Fibroblast of skin of back (primary cell): ENCODE measurements at places on chromosomes 4 and X.

GRCh38 chr4:4990857-4991540 is 28.3 kb downstream of the CYTL1 start:
- DNase-seq, result peak; percentile 82

DNA sequence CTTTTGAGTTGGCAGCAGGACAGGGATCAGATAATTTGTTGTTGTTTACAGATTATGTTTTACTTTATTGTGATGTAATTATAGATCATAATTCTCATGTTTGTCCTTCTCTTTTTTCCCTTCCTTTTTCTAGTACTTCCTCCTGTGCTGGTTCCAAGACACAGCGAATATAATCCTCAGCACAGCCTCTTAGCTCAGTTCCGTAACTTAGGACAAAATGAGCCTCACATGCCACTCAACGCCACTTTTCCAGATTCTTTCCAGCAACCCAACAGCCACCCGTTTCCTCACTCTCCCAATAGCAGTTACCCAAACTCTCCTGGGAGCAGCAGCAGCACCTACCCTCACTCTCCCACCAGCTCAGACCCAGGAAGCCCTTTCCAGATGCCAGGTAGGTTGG is 58.0 kb downstream of the SMAD1 start:
- no peak for DNase-seq

GRCh38 chr4:152117520-152117919 is 356.7 kb upstream of the GATB start:
- no peak for DNase-seq

DNA sequence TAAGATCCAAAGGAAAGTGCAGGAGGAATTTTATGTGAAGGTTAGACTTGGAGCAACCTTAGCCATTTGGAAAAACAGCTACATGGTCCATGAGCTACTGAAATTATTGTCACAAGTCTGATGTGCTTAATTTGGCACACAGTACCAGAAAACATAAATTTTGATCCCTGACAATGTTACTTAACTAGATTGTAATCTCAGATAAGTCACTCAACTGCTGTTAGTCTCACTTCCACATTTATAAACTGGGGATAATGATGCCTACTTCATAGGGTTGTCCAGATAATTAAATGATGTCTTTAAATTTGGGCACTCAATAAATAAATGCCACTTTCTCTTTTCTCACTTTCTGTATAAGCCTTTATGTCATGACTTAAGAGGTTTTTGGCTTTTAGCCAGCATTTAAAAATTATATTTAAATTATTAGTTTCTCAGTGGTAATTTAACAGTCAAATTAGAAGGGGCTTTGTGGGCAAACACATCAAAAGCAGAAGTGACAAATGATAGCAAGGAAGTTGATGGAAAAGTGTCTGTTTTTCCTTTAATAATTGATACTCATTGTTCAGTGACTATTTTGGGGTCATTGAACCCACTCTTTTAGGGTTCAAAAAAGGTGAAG is 58.3 kb downstream of the PAQR3 start:
- no peak for DNase-seq

GRCh38 chr4:83317671-83318070 is 17.0 kb downstream of the HPSE start:
- no peak for DNase-seq

DNA sequence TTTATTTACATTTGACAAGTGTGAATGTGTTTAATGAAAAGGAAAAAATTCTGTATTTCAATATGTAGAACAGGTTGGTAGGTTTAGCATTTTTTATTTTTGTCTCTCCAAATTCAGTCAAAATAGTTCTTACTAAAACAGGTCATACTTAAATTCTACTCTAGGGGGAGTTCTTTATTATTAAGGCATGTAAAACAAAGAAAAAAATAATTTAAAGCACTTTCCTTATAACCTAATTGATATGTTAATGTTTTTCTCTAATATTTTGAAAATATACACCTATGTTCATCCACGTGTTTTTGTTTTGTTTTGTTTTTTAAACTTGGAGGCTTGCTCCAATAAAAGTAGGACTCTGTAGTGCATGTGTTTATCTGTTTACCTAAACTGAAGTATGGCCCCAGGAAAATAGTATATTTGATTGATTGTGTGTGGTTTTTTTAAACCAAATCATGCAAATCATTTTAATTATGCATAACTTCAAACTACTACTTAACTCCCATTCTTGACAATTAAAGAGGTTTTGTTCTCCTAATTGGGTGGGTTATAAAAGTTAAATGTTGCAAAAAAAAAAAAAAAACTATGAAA is 562.7 kb downstream of the RPA4 start:
- peak; percentile 1 for DNase-seq

- DNase-seq, result peak; percentile 67
Measured at GRCh38 chr4:182642831-182643230, 274.4 kb downstream of the DCTD start.

GRCh38 chrX:54178100-54178940 is 4.7 kb downstream of the FAM120C start:
- peak; percentile 86 for DNase-seq

DNA sequence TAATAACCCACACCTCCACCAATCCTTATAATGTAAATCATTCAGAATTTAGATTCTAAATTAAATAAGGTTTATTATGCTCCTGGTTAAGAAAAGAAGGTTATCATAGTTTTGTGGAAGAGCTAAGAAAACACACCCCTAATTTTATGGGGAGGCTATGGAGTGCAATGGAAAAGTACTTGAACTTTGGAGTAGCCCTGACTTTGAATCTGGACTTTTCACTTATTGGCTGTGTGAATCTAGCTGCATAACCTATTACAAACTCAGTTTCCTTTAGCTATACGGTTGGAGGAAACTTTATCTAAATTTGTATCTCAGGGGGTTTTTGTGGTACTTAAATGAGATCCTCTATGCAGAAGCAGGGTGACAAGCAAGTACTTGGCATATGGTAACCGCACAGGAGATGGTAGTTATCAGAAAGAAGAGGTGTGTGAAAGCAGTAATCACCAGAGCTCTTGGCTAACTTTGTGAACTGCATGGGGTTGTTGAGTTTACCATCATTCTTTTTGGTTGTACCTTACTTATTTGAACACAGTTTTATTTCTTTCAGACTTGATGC is 143.1 kb downstream of the SHROOM3 start:
- DNase-seq, result no peak

GRCh38 chr4:13928214-13928613 is 300.7 kb upstream of the BOD1L1 start:
- DNase-seq, result no peak

DNA sequence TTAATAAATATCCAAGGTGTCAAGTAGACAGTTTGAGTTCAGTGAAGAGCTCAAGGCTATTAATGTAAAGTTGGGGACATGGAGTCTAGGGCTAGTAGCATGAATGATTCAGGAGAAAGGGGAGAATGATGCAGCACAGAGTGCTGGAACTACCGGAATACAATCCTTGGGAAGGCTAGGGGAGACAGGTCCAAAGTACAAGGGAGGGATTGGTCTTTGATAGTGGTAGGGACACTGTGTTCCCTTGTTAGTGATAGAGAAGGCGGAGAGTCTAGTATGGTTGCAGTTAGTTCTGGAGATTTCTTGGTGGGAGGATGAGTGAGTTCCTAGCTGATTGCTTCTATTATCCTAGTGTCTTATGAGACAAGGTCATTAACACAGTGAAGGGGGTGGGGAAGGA is 8.7 kb downstream of the GCNA start:
- no peak for DNase-seq

DNA sequence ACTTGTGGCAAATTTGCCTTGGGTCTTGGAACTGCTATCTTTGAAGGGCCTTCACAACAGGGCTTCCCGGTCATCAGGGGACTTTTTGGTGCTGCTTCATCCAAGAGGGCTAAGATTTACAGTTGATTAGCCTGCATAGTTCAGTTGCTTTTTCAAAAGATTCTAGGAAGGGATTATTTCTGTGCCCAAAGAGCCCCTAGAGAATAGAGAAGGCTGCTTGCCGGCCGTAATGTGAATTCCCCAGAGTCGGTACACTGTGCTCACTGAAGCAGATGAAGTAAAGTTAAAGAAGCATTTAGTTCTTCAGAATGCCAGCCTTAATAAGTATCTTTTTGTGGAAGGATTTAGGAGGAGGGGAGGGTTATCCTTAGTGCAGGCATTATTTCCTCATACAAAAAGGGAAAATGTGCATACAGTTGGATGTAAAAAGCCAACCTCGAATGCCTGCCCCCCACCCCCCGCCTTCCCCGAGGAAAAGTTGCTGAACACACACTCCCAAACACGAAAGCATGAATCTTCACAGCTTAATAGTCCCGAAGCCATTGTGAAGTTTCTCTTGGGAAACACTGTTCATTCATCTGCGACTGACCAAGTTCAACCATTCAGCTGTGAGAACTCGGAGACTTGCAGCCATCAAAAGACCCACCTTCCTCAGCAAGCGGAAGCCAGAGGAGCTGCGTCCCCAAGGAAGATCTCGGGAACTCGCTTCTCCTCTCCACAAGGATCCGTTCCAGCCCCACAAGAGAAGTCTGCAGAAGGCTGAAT is 47.6 kb downstream of the ANOS1 start:
- DNase-seq, result no peak

GRCh38 chrX:65697915-65698796 is 30.7 kb downstream of the MSN start:
- DNase-seq, result peak; percentile 54

- no peak for DNase-seq
Measured at GRCh38 chrX:23805389-23805788, 22.4 kb downstream of the SAT1 start.

DNA sequence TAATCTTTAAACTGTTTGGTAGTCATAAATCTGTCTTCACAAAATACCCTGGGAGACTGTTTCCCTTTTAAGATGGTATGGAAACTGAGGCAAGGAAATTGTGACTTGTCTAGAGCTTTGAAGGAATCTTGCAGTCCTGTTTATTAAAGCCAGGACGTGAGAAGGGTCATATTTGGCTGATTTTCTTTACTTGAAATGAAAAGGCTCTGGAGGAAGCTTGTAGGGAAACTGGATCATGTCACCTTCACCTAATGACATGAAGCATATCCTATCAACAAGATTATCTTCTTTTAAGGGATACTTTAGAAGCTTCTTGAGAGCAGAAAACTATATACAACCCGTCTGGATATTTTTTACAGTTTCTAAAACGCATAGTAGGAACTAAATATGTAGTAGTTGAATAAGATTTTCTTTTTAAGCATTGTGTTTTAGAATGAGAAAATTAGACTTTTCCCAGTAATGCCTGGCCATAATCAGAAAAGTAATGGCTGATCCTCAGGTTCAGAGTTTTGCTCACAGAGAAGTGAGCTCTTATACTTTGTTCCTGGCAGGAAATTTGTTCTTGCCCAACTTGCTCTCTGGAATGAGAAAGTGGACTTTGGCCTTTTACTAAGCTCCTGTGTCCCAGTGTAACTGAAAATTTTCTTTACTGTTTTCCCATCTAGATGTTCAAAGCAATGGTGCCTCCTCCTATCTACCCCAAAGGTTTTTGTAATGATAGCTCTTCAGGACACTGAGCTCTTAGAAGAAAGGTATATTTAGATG is 136.8 kb upstream of the AFF2 start:
- no peak for DNase-seq

- no peak for DNase-seq
Measured at GRCh38 chrX:23202326-23202725, 132.3 kb upstream of the PTCHD1 start.

DNA sequence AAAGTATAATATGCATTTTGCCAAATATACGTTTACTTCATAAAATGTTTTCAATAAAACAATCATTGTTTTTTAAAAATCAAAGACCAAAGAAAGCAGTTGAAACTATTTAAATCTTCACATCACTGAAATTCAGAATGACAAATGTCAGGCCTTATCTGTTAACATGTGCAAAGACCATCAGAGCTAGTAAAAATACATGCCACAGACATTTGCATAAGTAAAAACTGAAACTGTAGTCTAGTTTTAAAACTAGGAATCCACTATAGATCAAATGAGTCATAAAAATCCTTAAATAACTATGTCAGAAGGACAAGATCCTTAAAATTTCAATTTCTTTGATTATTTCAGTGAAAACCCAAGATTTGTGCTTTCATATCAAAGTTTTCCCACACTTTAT is 24.8 kb downstream of the KLHL15 start:
- no peak for DNase-seq

GRCh38 chr4:182804131-182804530 is 113.1 kb downstream of the DCTD start:
- DNase-seq, result no peak

- no peak for DNase-seq
Measured at GRCh38 chrX:83511208-83511607, 3.1 kb downstream of the POU3F4 start.
